ENCODE measurements at places on chromosomes 2 and 18.

GRCh38 chr2:237717366-237718276, 81.0 kb upstream of the RBM44 start:
- DNase-seq = no peak

DNA sequence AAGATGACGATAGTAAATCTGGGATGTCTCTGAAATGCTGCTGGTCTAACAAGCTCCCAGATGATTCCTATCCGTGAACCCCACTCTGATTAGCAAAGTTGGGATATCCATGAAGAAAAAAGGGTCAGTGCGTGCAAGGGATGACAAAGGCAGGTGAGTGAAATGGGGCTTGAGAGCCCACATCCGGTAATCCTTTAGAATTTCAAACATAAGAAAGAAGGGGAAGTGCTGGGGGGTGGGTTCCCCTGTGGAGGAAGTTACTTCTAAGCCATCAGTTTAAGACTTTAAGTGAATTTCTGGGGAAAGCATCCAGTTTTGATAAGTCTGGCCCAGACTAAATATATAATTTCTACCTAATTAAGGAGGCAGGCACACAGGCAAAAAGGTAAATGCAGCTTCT, 209.5 kb downstream of the DPP10 start:
- DNase-seq = no peak

DNA sequence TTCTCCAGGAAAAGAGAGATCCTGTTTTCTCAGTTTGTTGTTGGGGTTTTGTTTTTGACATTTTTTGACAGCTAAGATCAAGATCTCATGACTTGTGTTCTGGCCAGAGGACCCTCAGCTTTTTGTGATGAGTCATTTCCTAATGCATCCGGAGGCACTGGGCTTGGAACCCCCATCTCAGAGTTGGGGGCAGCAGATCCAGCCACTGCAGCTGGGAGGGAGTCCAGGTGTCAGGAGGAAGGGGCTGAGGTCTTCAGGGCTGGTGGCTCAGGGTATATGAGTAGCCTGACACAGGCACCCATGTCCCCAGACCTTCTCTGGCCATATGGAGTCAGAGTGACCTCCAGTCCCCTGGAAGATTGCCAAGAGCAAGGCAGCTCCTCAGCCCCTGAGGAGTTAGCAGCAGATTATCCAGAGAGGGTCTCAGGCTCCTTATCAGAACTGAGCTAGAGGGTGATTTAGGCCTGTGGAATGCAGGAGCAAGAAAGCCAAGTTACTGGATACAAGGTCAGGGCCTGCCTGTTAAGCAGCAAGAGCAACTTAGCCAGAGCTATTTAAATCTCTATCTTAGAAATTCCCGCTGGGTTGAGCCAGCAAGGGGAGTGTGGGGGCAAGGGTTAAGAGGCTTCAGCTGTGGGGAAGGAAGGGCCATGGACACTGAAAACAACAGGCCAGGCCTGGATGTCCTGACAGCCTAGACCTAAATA, 62.4 kb downstream of the TANC1 start:
- no peak for DNase-seq

GRCh38 chr2:27776097-27776496, 4.6 kb downstream of the MRPL33 start:
- no peak for DNase-seq

DNA sequence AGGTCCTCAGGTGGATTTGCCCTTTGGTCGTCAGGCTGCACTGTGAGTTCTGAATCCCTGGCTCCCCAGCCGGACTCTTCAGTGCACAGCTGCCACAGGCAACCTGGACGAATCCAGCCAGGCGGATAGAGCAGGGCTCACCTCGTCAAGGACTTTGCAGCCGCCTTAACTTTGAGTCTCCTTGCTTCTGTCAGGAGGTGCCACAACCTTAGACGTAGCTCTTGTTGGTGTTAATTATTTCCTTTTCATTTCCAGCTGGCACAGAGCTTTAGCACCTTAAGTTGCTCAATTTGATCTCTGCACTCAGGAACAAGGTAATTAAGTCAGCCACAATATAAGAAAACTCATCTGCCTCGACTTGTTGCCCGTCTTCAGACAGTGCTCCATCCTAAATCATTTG, 17.7 kb downstream of the SMIM21 start:
- DNase-seq = no peak

GRCh38 chr18:41490861-41491260, 464.2 kb upstream of the PIK3C3 start:
- DNase-seq = no peak

DNA sequence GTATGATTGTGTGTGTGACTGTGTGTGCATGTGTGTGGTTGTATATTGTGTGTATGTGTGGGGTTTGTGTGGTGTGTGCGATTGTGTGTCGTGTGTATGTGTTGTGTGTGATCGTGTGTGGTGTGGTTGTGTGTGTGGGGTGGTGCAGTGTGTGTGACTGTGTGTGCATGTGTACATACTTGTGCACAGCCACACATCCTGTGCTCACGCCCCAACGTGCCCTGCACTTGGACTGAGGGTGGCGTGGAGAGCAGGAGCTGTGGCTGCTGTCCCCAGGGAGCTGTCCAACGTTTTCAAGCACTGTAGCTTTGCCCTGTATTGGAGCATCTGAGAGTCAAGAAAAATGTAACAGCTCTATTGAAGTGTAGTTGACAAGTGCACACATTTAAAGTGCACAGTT, 243.2 kb upstream of the HDAC4 start:
- DNase-seq = no peak

All from activated naive CD8-positive, alpha-beta T cell treated with anti-CD3 and anti-CD28 coated beads, Interleukin-2, amount 50 U/mL, for 16 hours (primary cell).